A549 treated with DMSO at 1 μM for 4 hours (cell line): ENCODE measurements at places on chromosomes 1 and 21. TPM values are rescaled to one million over a fixed set of nuclear protein-coding genes. Genes with fewer than 3 reads are reported as not detected.

The PLEKHA6 gene
- total RNA-seq, result 21.1 to 30.6 TPM (median 26.1 TPM) in 5 replicates

The FAAH gene
- total RNA-seq, result 0.59 to 1.2 TPM (median 0.79 TPM) in 5 replicates

The COPA gene
- 83.1 to 98.1 TPM (median 87.3 TPM) in 5 replicates for total RNA-seq

The NRIP1 gene
- total RNA-seq, result 12.7 to 25.1 TPM (median 21.7 TPM) in 5 replicates

The NBPF10 gene
- total RNA-seq, result 0.55 to 0.76 TPM (median 0.61 TPM) in 5 replicates

The LCE1E gene
- 0.08 TPM in 1 of 5 replicates, not detected in the others for total RNA-seq

The PIK3C2B gene
- total RNA-seq, result 5.2 to 9.1 TPM (median 7.3 TPM) in 5 replicates
